ENCODE measurements at places on chromosomes 6 and 20.

DNA sequence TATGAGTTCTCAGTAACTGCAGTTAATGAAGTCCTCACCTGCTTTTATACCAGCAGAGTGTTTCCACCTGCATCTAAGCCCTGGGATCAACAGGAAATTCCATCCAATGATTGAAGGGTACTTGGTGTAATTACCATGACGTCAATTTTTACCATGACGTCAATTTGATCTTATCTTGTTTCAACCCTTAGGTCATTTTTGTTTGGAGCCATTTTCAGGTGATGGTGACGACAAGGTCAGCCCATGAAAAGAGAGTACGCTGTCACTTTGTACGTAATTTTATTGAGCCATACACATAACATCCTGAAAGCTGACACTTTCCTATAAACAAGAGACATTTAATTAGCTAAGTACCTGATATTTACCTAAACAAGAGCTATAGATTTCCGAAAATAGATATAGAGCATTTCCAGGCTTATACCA, at the start of gene CGA:
CGA (minus strand) TSS at position 20 of the 423 bp plus-strand sequence. CDS start 6,906 bp downstream, outside the sequence.
- no peak for DNase-seq

- DNase-seq: no peak
Measured at GRCh38 chr20:25486377-25486776, 78.9 kb downstream of the GINS1 start.

GRCh38 chr20:16477632-16478031, 95.6 kb downstream of the KIF16B start:
- DNase-seq: no peak

DNA sequence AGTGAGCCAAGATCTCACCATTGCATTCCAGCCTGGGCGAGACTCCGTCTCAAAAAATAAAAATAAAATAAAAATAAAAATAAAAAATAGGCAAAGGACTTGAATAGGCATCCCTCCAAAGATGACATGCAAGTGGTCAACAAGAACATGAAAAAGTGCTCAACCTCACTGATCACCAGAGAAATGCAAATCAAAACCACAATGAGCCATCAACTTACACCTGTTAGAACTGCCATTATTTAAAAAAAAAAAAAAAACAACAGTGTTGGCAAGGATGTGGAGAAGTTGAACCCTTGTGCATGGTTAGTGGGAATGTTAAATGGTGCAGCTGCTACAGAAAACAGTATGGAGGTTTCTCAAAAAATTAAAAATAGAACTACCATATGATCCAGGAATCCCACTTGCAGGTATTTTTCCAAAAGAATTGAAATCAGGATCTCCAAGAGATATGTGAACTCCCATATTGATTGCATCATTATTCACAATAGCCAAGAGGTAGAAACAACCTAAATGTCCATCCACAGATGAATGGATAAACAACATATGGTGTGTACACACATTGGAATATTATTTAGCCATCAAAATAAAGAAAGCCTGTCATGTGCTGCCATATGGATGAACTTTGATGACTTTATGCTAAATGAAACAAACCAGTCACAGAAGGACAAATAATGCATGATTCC, 2.8 kb downstream of the C20orf203 start:
- no peak for DNase-seq

GRCh38 chr6:15502446-15503345, 160.1 kb downstream of the DTNBP1 start:
- DNase-seq: no peak

DNA sequence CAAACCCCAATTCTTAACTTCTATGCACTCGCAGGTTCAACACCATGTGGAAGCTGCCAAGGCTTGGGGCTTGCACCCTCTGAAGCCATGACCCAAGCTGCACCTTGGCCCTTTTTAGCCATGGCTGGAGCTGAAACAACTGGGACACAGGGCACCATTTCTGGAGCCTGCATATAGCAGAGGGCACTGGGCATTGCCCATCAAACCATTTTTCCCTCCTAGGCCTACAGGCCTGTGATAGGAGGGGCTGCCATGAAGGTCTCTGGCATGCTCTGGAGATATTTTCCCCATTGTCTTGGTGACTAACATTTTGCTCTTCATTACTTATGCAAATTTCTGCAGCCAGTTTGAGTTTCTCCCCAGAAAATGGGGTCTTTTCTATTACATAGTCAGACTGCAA, 484.7 kb downstream of the EPHA7 start:
- DNase-seq: no peak

GRCh38 chr6:20916086-20916485, 381.8 kb downstream of the CDKAL1 start:
- no peak for DNase-seq

- DNase-seq: no peak
Measured at GRCh38 chr20:10604865-10605440, 68.8 kb downstream of the JAG1 start.

DNA sequence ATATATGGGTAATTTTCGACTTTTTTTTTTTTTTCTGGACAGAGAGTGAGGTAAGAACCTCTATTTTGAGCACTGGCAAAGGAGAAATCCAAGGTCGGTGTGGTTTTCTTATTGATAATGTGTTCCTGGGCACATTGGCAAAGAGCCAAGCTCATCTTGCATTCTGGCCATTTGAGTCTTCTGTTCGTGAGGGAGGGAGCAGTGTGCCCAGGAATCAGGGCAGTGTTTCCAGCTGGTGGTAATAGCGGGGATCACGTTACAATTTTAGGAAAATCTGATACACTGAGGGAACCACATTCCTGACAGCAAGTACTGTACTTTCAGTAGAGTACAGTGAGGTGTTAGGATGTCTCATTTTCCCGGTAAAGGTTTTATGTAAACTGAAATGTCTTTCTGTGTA, 442.3 kb upstream of the MAP3K7 start:
- no peak for DNase-seq

- DNase-seq: no peak
Measured at GRCh38 chr20:6685181-6685582, 82.3 kb upstream of the BMP2 start.

- peak; percentile 50 for DNase-seq
Measured at GRCh38 chr6:75935473-75935793, 137.0 kb downstream of the IMPG1 start.

DNA sequence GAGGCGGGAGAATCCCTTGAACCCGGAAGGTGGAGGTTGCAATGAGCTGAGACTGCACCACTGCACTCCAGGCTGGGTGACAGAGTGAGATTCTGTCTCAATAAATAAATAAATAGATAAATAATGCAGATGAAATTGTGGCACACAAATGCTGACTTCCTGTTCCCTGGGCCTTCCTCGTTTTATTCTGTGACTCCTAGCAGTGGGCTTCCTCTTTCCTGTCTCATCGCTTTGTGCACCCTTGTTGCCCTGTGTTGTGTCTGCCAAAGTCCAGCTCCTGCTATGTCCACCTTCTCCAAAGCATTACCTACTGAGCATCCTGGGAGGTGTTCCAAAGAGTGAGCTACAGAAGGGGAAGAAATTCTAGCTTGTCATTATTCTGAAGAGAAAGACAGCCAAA, 100.2 kb upstream of the TIAM2 start:
- DNase-seq: no peak

DNA sequence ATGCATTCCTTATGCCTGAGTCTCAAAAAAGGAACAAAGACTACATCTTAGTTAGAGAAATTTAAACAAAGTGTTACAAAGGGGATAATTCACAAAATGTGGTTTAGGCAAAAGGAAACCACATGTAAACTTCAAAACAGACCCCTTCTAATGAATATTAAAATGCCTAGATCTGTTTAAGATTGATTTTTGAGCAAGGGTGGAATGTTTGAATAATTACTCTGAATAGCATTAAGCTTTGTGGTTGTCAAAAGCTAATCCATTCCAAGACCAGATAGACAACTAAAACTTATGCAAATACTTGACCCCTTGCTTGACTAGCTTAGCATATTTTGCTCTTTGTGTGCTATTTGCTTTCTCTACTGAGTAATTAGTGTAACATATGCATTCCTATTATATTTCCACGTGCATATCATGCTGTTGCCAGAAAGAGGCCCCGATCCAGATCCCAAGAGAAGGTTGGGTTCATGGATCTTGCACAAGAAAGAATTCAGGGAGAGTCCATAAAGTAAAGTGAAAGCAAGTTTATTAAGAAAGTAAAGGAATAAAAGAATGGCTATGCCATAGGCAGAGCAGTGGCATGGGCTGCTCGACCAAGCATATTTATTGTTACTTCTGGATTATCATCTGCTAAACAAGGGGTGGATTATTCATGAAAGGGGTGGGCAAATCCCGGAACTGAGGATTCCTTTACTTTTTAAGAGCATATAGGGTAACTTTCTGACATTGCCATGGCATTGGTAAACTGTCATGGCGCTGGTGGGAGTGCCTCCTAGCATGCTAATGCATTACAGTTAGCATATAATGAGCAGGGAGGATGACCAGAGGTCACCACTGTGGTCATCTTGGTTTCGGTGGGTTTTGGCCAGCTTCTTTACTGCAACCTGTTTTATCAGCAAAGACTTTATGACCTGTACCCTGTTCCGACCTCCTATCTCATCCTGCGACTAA, 1193.4 kb upstream of the EYS start:
- no peak for DNase-seq

DNA sequence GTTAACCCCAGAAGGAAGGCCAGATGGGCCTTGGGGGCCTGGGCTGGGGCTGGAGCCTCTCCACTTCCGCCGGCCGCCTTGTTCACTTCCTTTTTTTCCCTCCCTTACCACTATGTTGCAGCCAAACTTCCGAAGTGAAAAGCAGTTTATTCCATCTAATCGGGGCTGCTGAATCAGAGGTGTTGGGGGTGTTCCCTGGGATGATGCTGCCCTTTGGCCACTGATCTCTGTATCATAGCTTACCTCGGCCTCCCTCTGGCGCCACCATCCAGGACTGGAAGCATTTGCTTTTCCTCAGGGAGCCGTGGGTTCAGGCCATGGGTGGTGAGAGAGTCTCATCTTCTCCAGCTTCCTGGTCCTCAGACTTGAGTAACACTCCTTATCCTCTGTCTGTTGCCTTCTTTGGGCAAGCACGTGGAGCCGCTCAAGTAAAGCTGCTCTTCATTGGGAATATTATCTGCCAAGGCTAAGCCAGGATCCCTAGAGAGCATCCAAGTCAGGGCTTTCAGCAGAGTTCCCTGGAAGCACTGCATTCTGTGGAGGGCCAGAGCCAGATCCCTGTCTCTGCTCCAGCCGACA, 39.6 kb downstream of the SLX4IP start:
- DNase-seq: no peak

- DNase-seq: no peak
Measured at GRCh38 chr6:70684794-70685493, 17.3 kb downstream of the SMAP1 start.

- peak; percentile 14 for DNase-seq
Measured at GRCh38 chr6:105111871-105112270, 67.9 kb downstream of the POPDC3 start.

GRCh38 chr6:85975957-85976356, 333.3 kb upstream of the SYNCRIP start:
- no peak for DNase-seq

DNA sequence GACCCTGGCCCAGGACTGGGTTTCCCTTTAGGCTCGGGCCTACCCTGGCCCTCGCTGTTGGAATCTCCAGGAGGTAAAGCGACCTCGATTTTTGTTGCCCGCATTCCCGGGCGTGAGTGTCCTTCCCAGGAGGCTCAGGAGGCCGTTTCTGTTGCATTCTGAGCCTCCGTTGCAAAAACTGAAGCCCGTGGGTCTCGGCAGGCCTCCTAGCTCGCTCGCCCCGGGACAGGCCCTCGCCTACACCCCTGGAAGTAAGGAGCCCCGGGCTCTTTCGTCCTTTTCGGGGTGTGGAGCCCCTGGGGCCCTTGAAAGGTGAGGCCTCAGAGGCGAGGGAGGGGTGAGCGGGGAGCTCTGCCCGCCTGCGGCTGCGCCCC, 2.3 kb downstream of the NR2E1 start:
- DNase-seq: peak; percentile 69

- DNase-seq: no peak
Measured at GRCh38 chr6:31037682-31038081, 27.4 kb downstream of the MUC22 start.

DNA sequence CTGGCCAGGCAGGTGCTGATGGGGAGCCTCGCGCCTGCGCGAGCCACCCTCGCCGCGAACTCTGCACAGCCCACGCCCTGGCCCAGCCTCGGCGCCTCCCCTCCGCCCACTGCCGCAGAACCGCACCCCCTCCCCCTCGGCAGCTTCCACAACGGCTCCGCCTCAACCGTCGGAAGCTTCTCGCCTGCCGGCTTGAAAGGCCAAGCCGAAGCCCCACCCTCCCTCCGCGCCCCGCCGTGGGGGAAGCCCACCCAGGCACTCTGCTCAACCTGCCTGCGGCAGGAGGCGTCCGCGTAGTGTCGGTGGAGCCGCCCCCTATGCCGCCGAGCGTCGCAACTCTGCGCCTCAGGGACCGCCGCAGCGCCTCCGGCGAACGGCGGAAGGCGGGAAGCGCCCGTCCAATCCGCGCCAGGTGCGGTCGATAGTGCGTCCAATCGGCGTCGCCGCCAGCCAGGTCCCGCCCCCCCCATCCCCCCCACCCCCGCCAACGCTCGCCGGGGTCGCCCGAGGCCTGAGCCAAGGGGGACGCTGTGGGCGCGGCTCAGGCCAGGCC, at the start of gene SYCP2:
SYCP2 (minus strand) TSS at position 342 of the 553 bp plus-strand sequence. CDS start 11,224 bp downstream, outside the sequence.
- peak; percentile 58 for DNase-seq

DNA sequence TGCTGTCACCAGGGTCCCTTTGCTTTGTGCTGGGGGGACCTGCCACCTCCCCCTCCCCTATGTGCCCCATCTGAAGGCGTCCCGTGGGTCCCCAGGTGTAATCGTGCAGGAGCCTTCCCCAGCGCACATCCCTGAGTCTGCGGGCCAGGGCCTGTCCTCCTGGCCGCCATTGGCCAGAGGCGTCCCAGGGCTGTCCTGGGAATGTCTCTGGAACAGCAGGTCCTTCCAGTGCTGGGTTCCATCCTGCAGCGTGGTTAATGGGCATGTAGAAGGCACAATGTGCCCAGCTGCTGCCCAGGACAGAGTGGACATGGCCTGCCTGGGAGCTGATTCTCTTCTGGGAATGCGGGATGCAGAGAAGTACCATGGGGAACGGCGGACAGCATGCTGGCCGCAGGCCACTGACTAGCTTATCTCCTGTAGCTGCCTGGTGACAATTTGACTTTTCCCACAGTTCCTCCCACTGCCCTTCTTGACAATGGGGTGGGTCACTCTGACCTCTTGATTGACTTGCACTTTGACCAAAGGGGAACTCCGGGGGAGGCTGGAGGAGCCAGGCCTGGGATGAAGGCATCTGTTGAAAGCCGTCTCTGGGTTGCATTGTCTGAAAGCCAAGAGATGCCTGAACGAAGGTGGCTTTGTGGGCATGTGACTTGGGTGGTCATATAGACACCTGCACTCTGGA, 64.0 kb downstream of the CTCFL start:
- DNase-seq: no peak

GRCh38 chr6:69785697-69786096, 11.1 kb downstream of the LMBRD1 start:
- no peak for DNase-seq

DNA sequence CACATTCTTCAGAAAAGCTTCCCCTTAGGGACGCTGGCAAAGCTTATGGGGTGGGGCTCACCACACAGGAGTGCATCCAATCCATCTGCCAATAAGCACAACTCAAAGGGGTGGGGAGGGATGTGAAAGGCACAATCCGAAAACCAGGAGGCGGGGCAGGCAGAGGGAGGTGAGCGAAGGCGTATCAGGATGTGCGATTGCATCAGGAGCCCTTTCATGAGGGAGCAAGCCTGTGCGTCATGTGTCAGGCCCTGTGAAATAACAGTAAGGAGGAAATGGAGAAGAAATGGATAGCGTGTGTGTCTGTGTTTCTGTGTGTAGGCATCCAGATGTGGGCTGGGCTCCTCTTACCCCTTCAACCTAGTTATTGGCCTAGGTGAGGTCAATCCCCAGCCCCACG, 382.4 kb upstream of the CDH4 start:
- no peak for DNase-seq
